ENCODE measurements at places on chromosomes 16 and 17.

DNA sequence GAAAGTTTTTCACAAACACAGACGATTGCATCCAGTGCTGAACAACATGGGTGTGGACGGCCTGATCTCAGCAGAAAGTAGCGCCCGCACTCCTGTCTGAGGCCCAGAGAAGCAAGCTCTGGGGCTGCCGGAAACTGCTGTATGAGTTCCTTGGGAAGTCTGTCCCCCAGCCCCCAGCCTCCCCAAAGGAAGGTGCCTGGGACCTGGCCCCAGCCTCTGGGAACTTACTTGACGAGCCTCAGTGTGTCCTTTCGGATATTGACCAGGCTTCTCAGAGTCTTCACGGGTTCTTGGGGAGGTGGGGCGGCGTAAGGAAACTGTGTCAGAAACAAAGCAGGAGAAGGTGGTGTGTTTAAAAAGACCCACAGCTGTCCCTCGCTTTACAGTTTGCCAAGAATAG lies 32.4 kb upstream of the FOXJ1 start:
- DNase-seq, result no peak

DNA sequence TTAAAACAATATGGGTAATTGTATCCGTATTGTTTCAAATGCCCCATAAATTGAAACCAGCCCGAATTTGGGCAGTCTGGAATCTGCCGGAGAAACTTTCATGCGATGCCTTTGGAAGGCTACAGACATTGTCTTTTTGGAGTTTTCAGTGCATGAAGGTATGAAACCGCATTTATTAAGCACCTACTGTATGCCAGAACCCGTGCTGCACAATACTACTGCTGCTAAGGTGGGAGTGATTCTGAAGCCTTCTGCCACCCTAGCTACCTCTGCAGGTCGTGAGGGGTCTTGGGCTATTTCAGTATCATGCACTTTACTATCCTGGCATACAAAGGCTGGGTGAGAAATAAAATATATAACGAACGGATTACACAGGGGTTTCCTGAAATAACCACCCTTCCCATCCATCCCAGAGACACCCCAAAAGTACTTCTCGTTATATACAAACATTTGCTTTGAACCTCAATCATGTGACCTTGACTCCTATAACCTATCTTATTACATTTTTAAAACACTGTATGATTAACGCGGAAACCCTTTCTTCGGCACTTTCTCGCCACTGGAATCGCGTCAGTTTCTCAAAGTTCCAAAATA lies 1.0 kb upstream of the MSI2 start:
- no peak for DNase-seq

- no peak for DNase-seq
These were observed 20.7 kb downstream of the CD7 start for GRCh38 chr17:82296511-82297279.

DNA sequence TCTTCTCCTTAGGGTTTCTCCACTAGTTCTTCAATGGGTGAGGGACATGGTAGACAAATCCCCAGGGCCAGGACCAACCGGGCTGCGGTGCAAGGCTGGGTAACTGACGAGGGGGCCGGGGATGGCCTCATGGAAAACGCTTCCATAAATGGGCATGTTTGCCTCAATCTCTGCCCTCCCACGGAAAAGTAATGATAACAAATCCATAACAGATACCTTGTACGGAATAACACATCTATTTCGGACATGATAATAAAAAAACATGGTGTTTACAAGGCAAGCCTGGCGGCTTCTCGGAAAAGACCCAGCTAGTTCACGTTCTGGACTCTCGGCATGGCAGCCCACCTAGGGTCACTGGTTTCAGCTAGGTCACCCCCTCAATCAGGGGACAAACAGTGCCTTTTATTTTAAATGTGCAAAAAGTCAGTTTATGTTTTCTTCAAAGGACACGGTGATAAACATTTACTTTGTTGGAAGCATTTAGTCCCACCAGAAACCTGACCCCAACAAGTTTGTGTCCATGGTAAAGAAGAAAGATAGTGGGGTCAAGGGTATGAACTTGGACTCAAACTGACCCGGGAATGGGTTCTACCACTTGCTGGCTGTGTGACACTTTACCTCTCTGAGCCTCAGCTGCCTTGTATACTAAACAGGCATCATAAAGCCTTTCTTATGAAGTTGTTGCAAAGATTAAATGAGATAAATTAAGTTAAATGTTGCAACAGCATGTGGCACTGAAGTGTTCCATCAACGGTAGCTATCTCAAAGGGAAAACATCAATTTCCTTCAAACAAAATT lies 1.7 kb downstream of the MYH11 start:
- no peak for DNase-seq

DNA sequence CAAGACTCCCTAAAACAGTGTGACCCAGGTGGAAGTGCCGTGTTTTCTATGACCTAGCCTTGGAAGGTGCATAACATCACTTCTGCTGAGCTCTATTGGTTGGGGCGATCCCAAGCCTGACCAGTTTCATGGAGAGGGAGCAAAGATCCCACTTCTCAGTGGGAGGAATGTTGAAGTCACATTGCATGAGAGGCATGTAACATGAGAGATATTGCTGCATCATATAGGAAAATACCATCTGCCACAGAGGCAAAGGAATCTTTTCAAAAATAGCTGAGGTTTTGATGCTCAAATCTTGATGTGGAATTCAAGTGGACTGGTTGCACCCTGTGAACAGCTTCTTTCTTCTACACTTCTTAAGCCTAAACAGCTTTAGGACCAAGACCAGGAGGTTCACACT lies 56.4 kb upstream of the NLRP1 start:
- no peak for DNase-seq

- no peak for DNase-seq
These were observed 4.0 kb upstream of the TIMM22 start for GRCh38 chr17:992933-993332.

DNA sequence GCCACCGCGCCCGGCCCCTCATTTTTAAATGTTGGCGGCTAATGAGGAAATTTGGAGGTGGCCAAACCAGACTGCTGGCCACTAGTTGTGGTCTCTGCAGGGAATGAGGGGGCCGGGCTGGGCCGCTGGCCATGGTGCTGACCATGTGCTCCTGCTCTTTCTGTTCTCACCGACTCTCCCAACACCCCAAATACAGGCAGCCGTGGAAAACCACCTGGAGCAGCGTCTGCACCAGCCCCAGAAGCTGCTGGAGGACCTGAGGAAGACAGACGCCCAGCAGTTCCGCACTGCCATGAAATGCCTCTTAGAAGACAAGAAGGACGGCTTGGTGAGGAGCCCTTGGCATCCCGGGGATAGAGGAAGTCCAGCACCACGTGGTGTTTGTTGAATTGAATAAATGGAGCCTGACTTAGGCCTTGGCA lies 21.3 kb downstream of the OTOA start:
- DNase-seq, result no peak

- no peak for DNase-seq
These were observed 61.5 kb downstream of the WSB1 start for GRCh38 chr17:27355419-27355818.

- DNase-seq, result no peak
These were observed 23.8 kb upstream of the SUPT4H1 start for GRCh38 chr17:58375811-58376210.

DNA sequence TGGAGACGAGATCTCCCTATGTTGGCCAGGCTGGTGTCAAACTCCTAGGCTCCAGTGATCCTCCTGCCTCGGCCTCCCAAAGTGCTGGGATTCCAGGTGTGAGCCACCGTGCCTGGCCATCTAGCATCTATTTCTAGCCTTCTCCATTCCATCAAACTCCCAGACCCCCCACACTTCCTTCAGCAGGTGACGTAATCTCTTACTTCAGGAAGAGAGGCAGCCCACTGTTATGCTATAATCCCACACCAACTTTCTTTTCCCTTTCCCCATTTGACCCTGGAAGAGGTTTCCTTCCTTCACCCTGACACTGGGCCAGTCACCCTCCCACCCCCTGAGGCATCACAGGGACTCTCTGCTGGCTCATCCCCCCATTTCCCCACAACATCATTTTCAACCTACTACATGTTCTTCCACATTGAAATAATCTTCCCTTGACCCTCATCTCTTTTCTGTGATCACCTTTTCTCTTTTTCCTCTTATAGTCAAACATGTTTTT lies 7.6 kb downstream of the ITGA2B start:
- DNase-seq, result no peak

GRCh38 chr16:79920685-79921084 lies 320.1 kb upstream of the MAF start:
- no peak for DNase-seq

GRCh38 chr17:76539631-76540271 lies at the start of gene PRCD:
TSS of gene PRCD (plus strand) at chr17:76540044. CDS start at chr17:76540142, 98 bp downstream.
- no peak for DNase-seq

- no peak for DNase-seq
These were observed 311.2 kb downstream of the C16orf95 start for GRCh38 chr16:87006021-87006420.

DNA sequence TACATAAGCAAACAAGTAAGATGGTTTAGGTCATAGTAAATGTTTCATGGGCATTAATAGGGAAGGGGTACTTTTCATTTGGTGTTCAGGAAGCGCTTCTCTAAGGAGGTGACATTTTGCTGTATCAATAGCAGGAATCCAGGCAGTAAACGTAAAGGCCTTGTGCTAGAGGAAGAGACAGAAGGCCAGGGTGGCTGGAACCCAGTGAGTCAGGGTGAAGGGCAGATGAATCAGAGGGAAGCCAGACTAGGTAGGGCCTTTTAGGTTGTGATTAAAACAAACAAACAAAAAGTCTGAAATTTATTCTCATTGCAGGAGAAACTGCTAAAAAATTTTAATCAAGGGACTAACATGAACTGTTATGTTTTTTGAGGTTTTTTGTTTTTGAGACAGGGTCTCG lies 6.5 kb downstream of the BMERB1 start:
- no peak for DNase-seq

GRCh38 chr16:4677390-4677789 lies 16.0 kb upstream of the NUDT16L1 start:
- no peak for DNase-seq

DNA sequence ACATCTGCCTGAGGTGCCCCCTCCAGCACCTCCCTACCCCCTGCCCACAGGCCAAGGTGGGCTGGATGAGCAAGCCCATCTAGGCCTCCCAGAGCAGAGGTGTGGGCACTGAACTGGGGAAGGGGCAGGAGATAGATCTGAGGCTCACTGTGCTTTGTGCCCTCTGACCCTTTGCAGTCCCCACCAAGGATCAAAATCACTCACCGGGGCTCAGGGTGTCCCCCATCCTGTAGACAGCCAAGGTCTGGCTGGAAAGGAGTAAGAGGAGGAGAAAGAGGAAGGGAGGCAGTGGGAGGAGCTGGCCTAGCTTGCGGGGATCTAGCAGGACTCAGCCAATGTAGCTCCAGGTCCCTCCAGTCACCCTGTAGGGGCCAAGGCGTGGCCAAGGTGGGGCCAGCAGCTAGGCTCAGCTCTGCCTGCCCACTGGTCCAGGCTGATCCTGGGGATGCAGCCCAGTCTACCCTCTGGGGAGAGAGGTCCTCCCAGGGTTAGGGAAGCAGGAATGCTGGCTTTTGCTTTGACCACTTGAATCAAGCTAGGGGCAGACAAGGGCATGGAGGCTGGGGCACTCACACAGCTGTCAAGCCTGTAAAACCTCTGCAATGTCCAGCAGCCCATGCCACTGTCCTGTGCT lies 1.8 kb downstream of the SLC12A4 start:
- no peak for DNase-seq

GRCh38 chr16:24589997-24590396 lies 50.6 kb downstream of the RBBP6 start:
- no peak for DNase-seq

DNA sequence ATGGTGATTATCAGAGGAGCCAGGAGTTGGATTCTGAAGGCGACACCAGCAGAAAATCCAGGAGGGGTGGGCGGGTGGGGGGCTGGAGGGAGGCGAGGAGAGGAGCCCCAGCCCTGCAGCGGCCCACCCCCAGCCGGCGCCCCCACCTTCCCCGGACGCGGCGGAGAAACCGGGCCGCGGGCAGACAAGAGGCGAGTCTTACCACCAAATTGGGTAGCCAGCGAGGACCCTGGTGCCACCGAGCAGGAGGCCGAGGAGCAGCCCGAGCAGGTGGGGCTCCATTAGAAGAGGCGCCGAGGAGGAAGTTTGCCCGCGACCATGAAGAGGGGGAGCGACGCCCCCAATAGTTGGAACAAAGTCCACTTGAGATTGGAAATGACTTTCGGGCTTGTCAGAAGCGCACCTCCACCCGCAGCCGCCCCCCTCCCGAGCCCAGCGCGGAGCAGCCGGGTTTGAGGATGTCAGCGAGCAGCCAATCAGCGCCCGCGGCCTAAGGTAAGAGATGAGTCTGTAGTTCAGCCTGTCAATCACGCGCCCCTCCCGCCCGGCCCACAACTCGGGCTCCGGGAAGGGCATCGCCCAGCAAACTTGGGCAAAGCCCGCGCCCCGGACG lies at the start of gene WNT3:
WNT3 (minus strand) TSS at position 377 of the 613 bp plus-strand sequence; CDS start at position 282, 95 bp downstream.
- DNase-seq, result no peak

DNA sequence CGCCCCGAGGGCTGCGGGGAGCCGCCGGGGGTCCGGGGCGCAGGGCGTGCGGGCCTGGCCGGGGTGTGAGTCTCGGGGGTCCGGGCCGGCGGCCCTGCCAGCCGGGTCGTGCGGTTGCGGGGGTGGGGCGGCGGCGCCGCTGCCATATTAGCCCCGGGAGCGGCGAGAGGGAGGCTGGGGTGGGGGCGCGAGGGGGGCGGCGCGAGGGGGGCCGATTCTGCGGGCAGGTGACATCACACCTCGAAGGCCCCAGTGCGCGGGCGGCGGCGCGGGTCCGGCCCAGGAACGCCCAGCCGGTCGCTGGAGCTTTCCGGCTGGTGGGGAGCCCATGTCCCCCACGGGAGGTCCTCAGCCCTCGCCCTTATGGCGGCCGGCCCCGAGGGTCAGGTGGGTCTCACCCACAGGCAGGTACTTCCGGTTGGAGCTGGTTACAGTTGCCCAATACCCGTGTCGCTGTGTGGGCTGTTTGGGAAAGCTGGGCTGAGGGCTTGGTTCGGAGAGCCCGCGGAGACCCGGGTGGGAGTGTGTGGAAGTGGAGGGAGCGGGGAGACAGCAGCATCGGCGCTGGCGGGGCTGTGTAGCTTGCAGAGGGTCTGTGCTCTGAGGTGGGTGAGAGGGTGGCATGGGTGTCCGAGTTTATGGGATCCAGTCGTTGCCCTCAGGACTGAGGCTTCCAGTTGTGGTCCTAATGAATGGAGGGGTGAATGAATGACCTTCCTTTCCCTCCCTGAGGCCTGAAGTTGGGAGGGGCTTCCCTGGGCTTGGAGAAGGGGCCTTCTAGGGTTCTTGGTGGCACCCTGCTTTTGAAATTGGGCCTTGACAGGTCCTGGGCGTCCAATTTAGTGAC lies 804 bp downstream of the ATP6V0C start:
- DNase-seq, result no peak

DNA sequence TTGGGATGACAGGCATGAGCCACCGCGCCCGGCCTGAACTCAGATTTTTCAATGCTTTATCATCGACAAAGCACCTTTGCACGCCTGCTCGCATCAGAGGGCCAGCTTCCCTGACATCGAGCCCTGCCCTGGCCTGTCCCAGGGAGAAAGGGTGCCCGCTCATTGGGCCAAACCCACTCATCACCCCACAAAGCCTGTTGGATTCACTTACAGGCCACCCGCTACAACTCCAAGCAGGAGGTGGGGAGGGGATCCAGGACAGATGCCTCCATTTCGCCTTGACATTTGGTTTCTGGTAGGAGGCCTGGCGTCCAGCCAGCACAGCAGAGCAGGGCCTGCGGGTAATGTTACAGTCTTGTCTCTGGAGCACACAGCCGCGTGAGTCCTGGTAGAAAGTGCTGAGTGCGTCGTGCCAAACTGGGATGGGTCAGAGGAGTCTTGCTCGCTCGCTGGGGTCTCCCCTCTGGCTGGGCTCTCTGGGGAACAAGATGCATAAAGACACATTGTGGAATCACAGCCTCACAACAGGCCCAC lies 19.8 kb downstream of the SMTNL2 start:
- no peak for DNase-seq

- no peak for DNase-seq
These were observed 56.9 kb downstream of the LMF1 start for GRCh38 chr16:913817-914439.

GRCh38 chr17:19727501-19728078 lies 11.2 kb upstream of the SLC47A2 start:
- no peak for DNase-seq
